ENCODE measurements at places on chromosomes 11 and 22. TPM values are rescaled to one million over a fixed set of nuclear protein-coding genes. Genes with fewer than 3 reads are reported as not detected.

GRCh38 chr11:78801161-78801884 is 226.7 kb upstream of the NARS2 start:
- H3K27ac ChIP-seq, result no peak overlapping the region
- H3K27me3 ChIP-seq, result no peaks in the 10 kb centered on the region
- DNase-seq, result peak; percentile 71
- no peaks in the 10 kb centered on the region for H3K36me3 ChIP-seq

The UBQLNL gene
- 0.69 TPM for total RNA-seq

The MORC2 gene
- 18.0 TPM for total RNA-seq

The OR2AG2 gene
- 0.19 TPM for total RNA-seq

The CCDC81 gene
- total RNA-seq, result 1.1 TPM

The CRYAB gene
- 1,312 TPM for total RNA-seq

DNA sequence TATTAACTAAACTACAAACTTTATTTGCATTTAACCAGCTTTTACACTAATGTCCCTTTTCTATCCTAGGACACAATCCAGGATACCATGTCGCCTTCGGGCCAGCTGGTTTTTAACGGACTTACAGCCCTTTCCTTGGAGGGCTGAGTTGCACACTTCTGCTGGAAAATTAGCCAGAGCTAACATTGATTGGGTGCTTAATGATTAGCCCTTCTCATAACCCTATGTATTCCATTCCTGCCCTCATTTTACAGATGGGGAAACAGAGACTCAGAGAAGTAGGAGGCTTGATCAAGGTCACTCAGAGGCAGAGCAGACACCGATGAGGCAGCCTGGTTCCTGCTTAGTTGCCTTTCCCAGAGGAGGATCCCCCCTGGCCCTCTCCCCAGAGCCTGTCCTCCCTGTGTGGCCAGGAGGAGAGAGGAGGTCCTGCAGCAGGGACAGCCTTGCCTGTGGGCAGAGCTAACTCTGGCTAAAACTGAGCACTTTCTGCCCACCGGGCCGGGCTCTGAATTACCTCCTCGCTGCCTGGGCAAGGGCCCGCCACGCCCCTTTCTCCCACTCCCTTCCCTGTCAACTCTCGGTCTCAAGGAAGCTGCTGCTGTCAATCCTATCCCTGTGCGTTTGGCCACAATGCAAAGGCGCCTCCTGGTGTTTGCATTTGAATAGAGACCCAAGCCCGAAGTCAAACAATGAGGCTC is 59.6 kb upstream of the PAX6 start:
- H3K36me3 ChIP-seq, result no peaks in the 10 kb centered on the region
- H3K4me1 ChIP-seq, result no peaks in the 10 kb centered on the region
- H3K27ac ChIP-seq, result no peak overlapping the region
- H3K27me3 ChIP-seq, result no peaks in the 10 kb centered on the region
- DNase-seq, result peak; percentile 73

GRCh38 chr22:20065896-20066616 is 14.0 kb upstream of the DGCR8 start:
- no peak overlapping the region for H3K27ac ChIP-seq
- H3K36me3 ChIP-seq, result no peaks in the 10 kb centered on the region
- H3K27me3 ChIP-seq, result no peaks in the 10 kb centered on the region
- no peak overlapping the region for H3K4me3 ChIP-seq
- no peak for DNase-seq

- no peak overlapping the region for H3K4me3 ChIP-seq
- no peak overlapping the region for H3K27ac ChIP-seq
- no peaks in the 10 kb centered on the region for H3K27me3 ChIP-seq
- no peaks in the 10 kb centered on the region for H3K4me1 ChIP-seq
- no peaks in the 10 kb centered on the region for H3K36me3 ChIP-seq
- no peak for DNase-seq
Measured at GRCh38 chr11:33588056-33588455, 112.6 kb downstream of the C11orf91 start.

The SLC1A2 gene
- 0.28 TPM for total RNA-seq

- DNase-seq, result no peak
- no peaks in the 10 kb centered on the region for H3K36me3 ChIP-seq
- no peaks in the 10 kb centered on the region for H3K27me3 ChIP-seq
- peaks cover 38% of the 10 kb centered on the region for H3K4me1 ChIP-seq
- no peak overlapping the region for H3K4me3 ChIP-seq
Measured at GRCh38 chr11:3156282-3156660, 8.8 kb downstream of the OSBPL5 start.

- no peaks in the 10 kb centered on the region for H3K27me3 ChIP-seq
- DNase-seq, result peak; percentile 58
- H3K4me3 ChIP-seq, result peak overlapping the region; percentile 96
- peak overlapping the region; percentile 79 for H3K27ac ChIP-seq
Measured at GRCh38 chr11:62705413-62705812, 1.8 kb downstream of the BSCL2 start.

The AGBL2 gene
- 5.6 TPM for total RNA-seq

GRCh38 chr11:47340980-47341775 is 11.3 kb downstream of the MYBPC3 start:
- H3K27ac ChIP-seq, result no peak overlapping the region
- no peaks in the 10 kb centered on the region for H3K36me3 ChIP-seq
- H3K27me3 ChIP-seq, result no peaks in the 10 kb centered on the region
- H3K4me3 ChIP-seq, result no peak overlapping the region
- no peak for DNase-seq
- H3K4me1 ChIP-seq, result no peaks in the 10 kb centered on the region

The NRXN2 gene
- total RNA-seq, result 13.3 TPM

The OR5D18 gene
- not detected for total RNA-seq

The FGF19 gene
- not detected for total RNA-seq

GRCh38 chr11:35507688-35508087 is 17.7 kb downstream of the PAMR1 start:
- no peak overlapping the region for H3K27ac ChIP-seq
- no peaks in the 10 kb centered on the region for H3K27me3 ChIP-seq
- no peaks in the 10 kb centered on the region for H3K36me3 ChIP-seq

GRCh38 chr22:23888615-23889401 is 5.4 kb upstream of the MIF start:
- no peak overlapping the region for H3K27ac ChIP-seq
- H3K4me3 ChIP-seq, result no peak overlapping the region
- peaks cover 13% of the 10 kb centered on the region for H3K36me3 ChIP-seq
- no peak for DNase-seq
- no peaks in the 10 kb centered on the region for H3K27me3 ChIP-seq

- no peak overlapping the region for H3K4me3 ChIP-seq
- H3K27me3 ChIP-seq, result no peaks in the 10 kb centered on the region
- no peak overlapping the region for H3K27ac ChIP-seq
- no peaks in the 10 kb centered on the region for H3K36me3 ChIP-seq
Measured at GRCh38 chr11:69836401-69836800, 17.2 kb upstream of the FGF3 start.

DNA sequence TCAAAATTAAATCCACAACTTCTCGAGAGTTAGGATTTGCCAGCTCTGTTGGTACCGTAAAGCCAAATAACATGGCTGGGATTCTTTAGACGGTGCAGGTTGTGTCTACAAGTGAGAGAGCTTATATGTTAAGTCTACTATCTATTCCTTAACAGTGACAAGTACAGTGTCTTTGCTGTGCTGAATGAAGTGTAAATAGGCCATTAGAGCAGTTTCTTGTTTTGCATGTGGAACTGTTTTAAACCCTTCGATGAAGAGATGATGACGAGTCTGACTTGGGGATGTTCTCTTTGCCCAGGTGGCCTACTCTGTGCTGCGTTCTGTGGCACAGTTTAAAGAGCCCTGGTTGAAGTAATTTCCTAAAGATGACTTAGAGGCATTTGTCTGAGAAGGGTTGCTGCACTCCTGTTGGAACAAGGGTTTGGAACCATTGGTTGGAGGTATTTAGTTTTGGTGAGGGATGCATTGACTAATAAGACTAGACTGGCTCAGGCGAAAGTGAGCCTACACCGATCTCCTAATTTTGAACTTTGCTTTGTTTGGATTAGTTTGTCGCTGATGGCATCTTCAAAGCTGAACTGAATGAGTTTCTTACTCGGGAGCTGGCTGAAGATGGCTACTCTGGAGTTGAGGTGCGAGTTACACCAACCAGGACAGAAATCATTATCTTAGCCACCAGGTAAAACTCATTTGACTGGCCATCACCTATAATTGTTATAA is 988 bp downstream of the RPS3 start:
- H3K27me3 ChIP-seq, result no peaks in the 10 kb centered on the region
- H3K4me3 ChIP-seq, result peak overlapping the region; percentile 92
- peak overlapping the region; percentile 89 for H3K27ac ChIP-seq

The MIAT gene
- total RNA-seq, result 6.8 TPM

DNA sequence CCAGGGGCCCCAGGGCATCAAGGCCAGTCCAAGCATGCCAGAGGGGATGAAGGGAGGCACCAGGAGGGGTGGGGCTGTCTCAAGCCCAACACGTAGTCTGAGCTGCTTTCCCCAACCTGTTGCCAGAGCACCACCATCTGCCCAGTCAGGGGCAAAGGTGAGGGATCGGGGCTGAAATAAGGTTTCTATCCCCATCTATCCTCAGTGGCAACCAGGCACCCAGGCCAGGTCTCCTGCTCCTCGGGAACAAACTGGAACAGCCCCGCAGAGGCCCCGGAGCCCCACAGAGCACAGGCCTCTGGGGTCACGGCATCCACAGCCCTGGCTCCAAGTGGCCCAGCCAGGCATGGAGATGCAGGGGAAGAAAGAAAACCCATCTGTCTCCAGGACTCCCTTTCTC is 19.3 kb downstream of the STARD10 start:
- H3K27me3 ChIP-seq, result no peaks in the 10 kb centered on the region
- no peak overlapping the region for H3K4me3 ChIP-seq
- no peak overlapping the region for H3K27ac ChIP-seq
- no peaks in the 10 kb centered on the region for H3K36me3 ChIP-seq
- H3K4me1 ChIP-seq, result peaks cover 17% of the 10 kb centered on the region
- no peak for DNase-seq

The HTR3A gene
- 1.1 TPM for total RNA-seq

GRCh38 chr11:35058669-35059434 is 80.1 kb upstream of the CD44 start:
- no peaks in the 10 kb centered on the region for H3K4me1 ChIP-seq
- H3K27ac ChIP-seq, result no peak overlapping the region
- H3K27me3 ChIP-seq, result no peaks in the 10 kb centered on the region
- no peak for DNase-seq
- no peaks in the 10 kb centered on the region for H3K36me3 ChIP-seq

- H3K36me3 ChIP-seq, result no peaks in the 10 kb centered on the region
- H3K27me3 ChIP-seq, result no peaks in the 10 kb centered on the region
- no peak for DNase-seq
- peak overlapping the region; percentile 12 for H3K27ac ChIP-seq
Measured at GRCh38 chr22:46159777-46160176, 9.5 kb downstream of the PPARA start.

GRCh38 chr11:103070142-103070541 is 21.8 kb downstream of the DCUN1D5 start:
- no peak overlapping the region for H3K27ac ChIP-seq
- H3K27me3 ChIP-seq, result no peaks in the 10 kb centered on the region

DNA sequence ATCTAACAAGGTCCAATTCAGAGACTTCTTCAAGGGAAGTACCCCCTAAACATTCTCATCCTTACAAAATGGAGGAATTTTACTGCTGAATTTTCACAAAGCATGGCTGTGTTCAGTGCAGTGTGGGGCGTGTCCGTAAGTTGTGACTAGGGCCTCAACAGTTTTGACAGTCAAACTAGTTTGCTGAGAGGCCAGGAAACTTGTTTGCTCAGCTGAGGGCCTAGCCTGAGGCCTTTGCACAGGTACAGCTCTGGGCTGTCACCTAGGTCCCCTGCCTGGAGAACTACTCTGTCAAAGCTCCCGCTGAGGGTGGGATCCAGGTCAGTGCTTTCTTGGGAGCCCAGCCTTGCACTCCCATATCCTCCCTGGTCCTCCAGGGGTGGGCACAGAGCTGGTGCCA is 27.9 kb downstream of the TCP11L1 start:
- peaks cover 19% of the 10 kb centered on the region for H3K36me3 ChIP-seq
- no peaks in the 10 kb centered on the region for H3K4me1 ChIP-seq
- no peak for DNase-seq
- no peaks in the 10 kb centered on the region for H3K27me3 ChIP-seq
- H3K27ac ChIP-seq, result no peak overlapping the region

GRCh38 chr11:63769714-63770455 is 1.3 kb upstream of the ZFTA start:
- H3K4me1 ChIP-seq, result no peaks in the 10 kb centered on the region
- H3K27me3 ChIP-seq, result no peaks in the 10 kb centered on the region
- peak overlapping the region; percentile 28 for H3K4me3 ChIP-seq
- peak overlapping the region; percentile 8 for H3K27ac ChIP-seq

- H3K27me3 ChIP-seq, result no peaks in the 10 kb centered on the region
- DNase-seq, result no peak
- H3K27ac ChIP-seq, result no peak overlapping the region
- no peak overlapping the region for H3K4me3 ChIP-seq
Measured at GRCh38 chr11:60978546-60979380, 7.3 kb downstream of the CD6 start.

The OR52A1 gene
- total RNA-seq, result not detected

The TTC38 gene
- 41.3 TPM for total RNA-seq

GRCh38 chr11:65304613-65305012 is 10.1 kb upstream of the CDC42EP2 start:
- H3K4me3 ChIP-seq, result no peak overlapping the region
- H3K27me3 ChIP-seq, result no peaks in the 10 kb centered on the region
- DNase-seq, result no peak
- no peaks in the 10 kb centered on the region for H3K4me1 ChIP-seq

The OR5A1 gene
- not detected for total RNA-seq

- no peak for DNase-seq
- H3K4me1 ChIP-seq, result no peaks in the 10 kb centered on the region
- H3K27ac ChIP-seq, result no peak overlapping the region
- H3K4me3 ChIP-seq, result no peak overlapping the region
Measured at GRCh38 chr11:86537541-86538222, 134.7 kb downstream of the ME3 start.

GRCh38 chr11:71171576-71171975 is 80.8 kb downstream of the SHANK2 start:
- H3K27ac ChIP-seq, result no peak overlapping the region
- H3K4me3 ChIP-seq, result no peak overlapping the region
- no peaks in the 10 kb centered on the region for H3K36me3 ChIP-seq

DNA sequence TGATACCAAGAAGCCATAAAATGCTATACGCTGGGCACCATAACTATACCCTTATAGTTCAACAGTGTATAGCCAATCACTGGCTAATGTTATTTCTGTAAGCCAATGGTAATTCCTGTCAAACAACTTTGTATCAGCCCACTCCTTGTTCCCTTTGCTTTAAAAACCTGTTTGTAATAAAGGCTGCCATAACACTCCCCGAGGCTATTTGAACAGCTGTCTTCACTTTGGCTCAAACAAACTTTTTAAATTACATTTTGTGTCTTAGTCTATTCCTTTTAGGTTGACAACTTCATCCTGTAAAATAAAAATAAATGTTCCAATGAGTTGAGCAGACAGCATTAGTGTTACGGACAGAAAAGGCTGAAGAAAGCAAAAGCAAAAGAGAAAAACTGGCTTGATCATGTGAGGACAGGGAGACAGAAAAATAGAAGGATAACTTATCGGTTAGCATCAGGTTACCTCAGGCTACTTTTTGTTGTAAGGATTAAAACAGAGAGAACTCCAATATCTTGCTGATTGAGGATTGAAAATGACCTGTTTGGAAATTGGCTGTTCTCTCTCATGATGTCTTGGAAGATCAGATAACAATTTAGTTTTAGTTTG is 95.0 kb downstream of the AASDHPPT start:
- H3K36me3 ChIP-seq, result no peaks in the 10 kb centered on the region
- H3K4me1 ChIP-seq, result no peaks in the 10 kb centered on the region
- H3K27ac ChIP-seq, result no peak overlapping the region
- no peak for DNase-seq
- no peak overlapping the region for H3K4me3 ChIP-seq
- no peaks in the 10 kb centered on the region for H3K27me3 ChIP-seq
